ENCODE measurements at places on chromosomes 5 and 9. TPM values are rescaled to one million over a fixed set of nuclear protein-coding genes. Genes with fewer than 3 reads are reported as not detected.

Gene LCN15
- 0.77 TPM for total RNA-seq

Gene C9orf153
- 1.0 TPM for total RNA-seq

Gene PLPP7
- total RNA-seq: 50.3 TPM

Gene NMUR2
- not detected for total RNA-seq

Gene NRARP
- total RNA-seq: 16.5 TPM

Gene TLR4
- 0.06 TPM for total RNA-seq

Gene CATSPER3
- total RNA-seq: 0.07 TPM

Gene ZNF354B
- total RNA-seq: 22.0 TPM

Gene FOXD4L5
- total RNA-seq: 0.27 TPM

Gene SPATA31C1
- not detected for total RNA-seq

Gene SLCO6A1
- not detected for total RNA-seq

Gene SHOC1
- total RNA-seq: not detected

Gene AIF1L
- 14.2 TPM for total RNA-seq

Gene NR2F1
- total RNA-seq: 1.5 TPM

Gene PTGS1
- 0.74 TPM for total RNA-seq

Gene IQGAP2
- total RNA-seq: 10.8 TPM

Gene SPATA31A3
- total RNA-seq: not detected

Gene HAPLN1
- total RNA-seq: 14.3 TPM

Gene MINAR2
- total RNA-seq: 0.25 TPM

Gene IFNA21
- total RNA-seq: not detected

Gene ACER2
- 1.9 TPM for total RNA-seq

Gene CNTLN
- total RNA-seq: 4.3 TPM

Gene RASEF
- 0.33 TPM for total RNA-seq

Gene CD74
- 12.6 TPM for total RNA-seq

Gene TNPO1
- total RNA-seq: 112 TPM

Gene CNTFR
- total RNA-seq: 29.8 TPM

Gene PTGR1
- 64.6 TPM for total RNA-seq

Gene SPINK13
- total RNA-seq: not detected

Gene IFNB1
- total RNA-seq: not detected

Gene ANKRD18A
- total RNA-seq: 3.7 TPM

Gene TRIP13
- total RNA-seq: 9.8 TPM

Gene SLC46A2
- not detected for total RNA-seq

Gene TLX3
- not detected for total RNA-seq

Gene ADAMTS19
- total RNA-seq: 69.6 TPM

Gene SYNPO
- 2.7 TPM for total RNA-seq

Gene PRRC1
- 36.2 TPM for total RNA-seq

Gene FAM221B
- total RNA-seq: not detected

Gene HRH2
- total RNA-seq: 15.6 TPM

Gene TNFSF8
- total RNA-seq: not detected

Gene RLN1
- total RNA-seq: not detected

Gene IFNA13
- total RNA-seq: not detected

Gene LCN10
- total RNA-seq: not detected

Gene N4BP3
- 13.7 TPM for total RNA-seq

Gene DDX4
- total RNA-seq: not detected

Gene POLR3G
- total RNA-seq: 0.53 TPM

Gene C5orf34
- total RNA-seq: 3.7 TPM

Gene DRD1
- 3.1 TPM for total RNA-seq

Gene PCDHGC4
- 1.1 TPM for total RNA-seq

Gene EPB41L4B
- 2.0 TPM for total RNA-seq

Gene PCDHGB1
- total RNA-seq: 1.8 TPM

Gene MYMK
- not detected for total RNA-seq

Gene CTSV
- total RNA-seq: 29.0 TPM

Gene TICAM2
- total RNA-seq: 0.63 TPM

Gene WDR38
- not detected for total RNA-seq

Gene PCDHGA7
- 1.2 TPM for total RNA-seq

Gene MLLT3
- 44.6 TPM for total RNA-seq

Gene CFAP77
- total RNA-seq: 1.5 TPM

All from cardiac muscle cell (in vitro differentiated cells and primary cell).